Psoas muscle (tissue), 8 donors: ENCODE measurements at places on chromosomes 11 and 22. TPM values are rescaled to one million over a fixed set of nuclear protein-coding genes. Genes with fewer than 3 reads are reported as not detected.

The SAMM50 gene
- total RNA-seq: 59.3 TPM

The SPDYC gene
- not detected for total RNA-seq

The NTM gene
- not detected for total RNA-seq

The ART1 gene
- 33.0 TPM for total RNA-seq

The SMIM35 gene
- total RNA-seq: 0.09 TPM

The EIF4ENIF1 gene
- total RNA-seq: 34.2 TPM

The ISX gene
- not detected for total RNA-seq

The OR5D13 gene
- not detected for total RNA-seq

The IGF2 gene
- total RNA-seq: 112 TPM

The GCAT gene
- 9.7 TPM for total RNA-seq

The NECTIN1 gene
- total RNA-seq: 1.6 TPM

The CENPM gene
- 1.5 TPM for total RNA-seq

The PICALM gene
- 123 TPM for total RNA-seq

The BLID gene
- total RNA-seq: not detected

The IGSF9B gene
- 1.2 TPM for total RNA-seq

The MUC2 gene
- total RNA-seq: 0.02 TPM

The TIMM8B gene
- total RNA-seq: 87.9 TPM

The KCNQ1 gene
- total RNA-seq: 3.1 TPM

The SLC22A6 gene
- total RNA-seq: not detected

The DENND6B gene
- 0.57 TPM for total RNA-seq

The USP2 gene
- 179 TPM for total RNA-seq

The NAALADL1 gene
- total RNA-seq: 0.99 TPM

The OSBP2 gene
- total RNA-seq: 2.9 TPM

The TRIM29 gene
- 0.91 TPM for total RNA-seq

The POTEH gene
- total RNA-seq: not detected

The DKK3 gene
- total RNA-seq: 10.5 TPM

The C22orf42 gene
- not detected for total RNA-seq

The ALDH3B2 gene
- total RNA-seq: not detected

The BEST1 gene
- 2.1 TPM for total RNA-seq

The KCNJ5 gene
- 0.42 TPM for total RNA-seq

The FXYD6 gene
- total RNA-seq: 27.9 TPM

The SORL1 gene
- 1.7 TPM for total RNA-seq

The IFITM10 gene
- total RNA-seq: 6.1 TPM

The OSM gene
- total RNA-seq: not detected

The OR10AG1 gene
- total RNA-seq: not detected

The MYEOV gene
- total RNA-seq: not detected

The HRAS gene
- total RNA-seq: 43.6 TPM

The SYVN1 gene
- 29.3 TPM for total RNA-seq

The PIWIL4 gene
- 1.2 TPM for total RNA-seq

The UPB1 gene
- 0.24 TPM for total RNA-seq

The SYT12 gene
- total RNA-seq: not detected

The POU2F3 gene
- not detected for total RNA-seq

The GLYATL2 gene
- total RNA-seq: not detected

The TTC28 gene
- 12.1 TPM for total RNA-seq

The DNAJB7 gene
- total RNA-seq: not detected

The APLNR gene
- 4.3 TPM for total RNA-seq

The SLC22A25 gene
- total RNA-seq: not detected
